ENCODE measurements at places on chromosomes 12 and 14. TPM values are rescaled to one million over a fixed set of nuclear protein-coding genes. Genes with fewer than 3 reads are reported as not detected.

Gene GZMB
- total RNA-seq, result not detected

Gene FOXG1
- total RNA-seq, result not detected

Gene CLEC1A
- 2.6 TPM for total RNA-seq

Gene KIF26A
- total RNA-seq, result 14.8 TPM

Gene SLC5A8
- not detected for total RNA-seq

Gene PIK3C2G
- total RNA-seq, result 13.5 TPM

Gene TMPRSS12
- total RNA-seq, result not detected

Gene AQP2
- total RNA-seq, result not detected
